ENCODE measurements at places on chromosomes 2 and 18.

- no peak for DNase-seq
Observed at GRCh38 chr18:27311114-27311513, 126.0 kb upstream of the CHST9 start.

DNA sequence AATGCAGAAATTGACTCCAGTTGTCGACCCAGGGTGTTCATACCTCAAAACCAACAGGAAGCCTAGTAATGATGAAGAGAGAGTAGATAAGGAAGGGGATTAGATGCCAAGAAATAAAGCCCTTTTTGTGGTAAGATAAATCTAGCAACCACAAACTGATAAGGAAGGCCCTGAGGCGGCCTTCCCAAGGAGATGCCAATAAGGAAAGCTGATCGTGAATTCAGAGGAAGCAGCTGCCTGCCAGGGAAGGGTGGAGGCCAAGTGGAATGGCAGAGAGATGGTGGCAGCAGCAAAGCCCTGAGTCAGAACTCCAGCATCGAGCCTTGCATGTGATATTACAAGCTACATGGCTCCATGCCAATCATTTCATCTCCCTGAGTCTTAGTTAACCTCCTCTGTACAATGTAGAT is 126.3 kb downstream of the IRS1 start:
- no peak for DNase-seq

- DNase-seq: no peak
Observed at GRCh38 chr2:71604726-71605120, 151.4 kb downstream of the DYSF start.

DNA sequence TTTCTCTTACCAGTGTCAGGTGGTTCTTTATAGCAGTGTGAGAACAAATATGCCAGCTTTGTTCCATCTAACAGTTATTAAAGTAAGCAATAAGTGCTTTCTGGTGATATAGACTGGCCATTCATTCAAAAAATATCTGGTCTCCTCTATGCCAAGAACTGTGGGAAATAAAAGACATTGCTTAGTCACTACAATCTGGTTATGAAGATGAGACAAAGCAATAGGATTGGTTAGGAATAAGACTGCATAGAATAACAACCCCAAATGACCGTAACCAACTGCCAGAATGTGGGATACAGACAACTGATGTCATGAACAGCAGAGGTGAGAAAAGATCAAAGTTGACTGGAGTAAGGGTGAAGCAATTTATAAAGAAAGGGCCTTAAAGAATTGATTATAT is 83.8 kb downstream of the MBD2 start:
- no peak for DNase-seq

- no peak for DNase-seq
Observed at GRCh38 chr2:61671561-61672315, 133.6 kb upstream of the XPO1 start.

- no peak for DNase-seq
Observed at GRCh38 chr2:18991177-18992168, 366.9 kb downstream of the OSR1 start.

- no peak for DNase-seq
Observed at GRCh38 chr2:20220806-20221554, 4.0 kb downstream of the SDC1 start.

- no peak for DNase-seq
Observed at GRCh38 chr2:162473-163382, 101.1 kb downstream of the SH3YL1 start.

GRCh38 chr2:120605231-120605935 is 130.3 kb upstream of the GLI2 start:
- no peak for DNase-seq

GRCh38 chr2:226661789-226662545 is 137.7 kb downstream of the IRS1 start:
- no peak for DNase-seq

GRCh38 chr2:11749646-11750349 is 3.4 kb downstream of the LPIN1 start:
- DNase-seq: no peak

- DNase-seq: no peak
Observed at GRCh38 chr2:10217489-10218435, 84.9 kb upstream of the HPCAL1 start.

- DNase-seq: no peak
Observed at GRCh38 chr2:15747603-15748471, 156.2 kb downstream of the DDX1 start.

- DNase-seq: no peak
Observed at GRCh38 chr2:159147690-159148089, 138.8 kb downstream of the WDSUB1 start.

DNA sequence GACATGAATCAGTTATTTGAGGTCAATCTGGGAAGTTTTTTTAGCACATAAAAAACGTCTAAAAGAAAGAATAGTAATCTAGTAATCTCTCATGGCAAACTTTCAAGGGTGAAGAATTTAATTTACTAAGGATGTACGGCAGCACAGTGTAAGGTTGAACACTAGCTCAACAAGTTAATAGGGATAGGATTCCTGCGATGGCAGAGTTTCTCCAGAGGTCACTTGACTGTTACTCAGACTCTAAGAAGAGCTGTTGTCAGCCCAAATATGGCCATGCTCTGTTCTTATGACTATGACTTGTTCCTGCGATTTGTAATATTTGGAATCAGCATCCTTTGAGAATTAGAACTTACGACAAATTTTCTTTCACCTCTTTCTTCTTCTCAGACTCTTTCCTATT is 553.3 kb upstream of the TNP1 start:
- no peak for DNase-seq

GRCh38 chr2:30974092-30974491 is 164.1 kb downstream of the GALNT14 start:
- no peak for DNase-seq

- no peak for DNase-seq
Observed at GRCh38 chr18:28078849-28079248, 98.1 kb downstream of the CDH2 start.

DNA sequence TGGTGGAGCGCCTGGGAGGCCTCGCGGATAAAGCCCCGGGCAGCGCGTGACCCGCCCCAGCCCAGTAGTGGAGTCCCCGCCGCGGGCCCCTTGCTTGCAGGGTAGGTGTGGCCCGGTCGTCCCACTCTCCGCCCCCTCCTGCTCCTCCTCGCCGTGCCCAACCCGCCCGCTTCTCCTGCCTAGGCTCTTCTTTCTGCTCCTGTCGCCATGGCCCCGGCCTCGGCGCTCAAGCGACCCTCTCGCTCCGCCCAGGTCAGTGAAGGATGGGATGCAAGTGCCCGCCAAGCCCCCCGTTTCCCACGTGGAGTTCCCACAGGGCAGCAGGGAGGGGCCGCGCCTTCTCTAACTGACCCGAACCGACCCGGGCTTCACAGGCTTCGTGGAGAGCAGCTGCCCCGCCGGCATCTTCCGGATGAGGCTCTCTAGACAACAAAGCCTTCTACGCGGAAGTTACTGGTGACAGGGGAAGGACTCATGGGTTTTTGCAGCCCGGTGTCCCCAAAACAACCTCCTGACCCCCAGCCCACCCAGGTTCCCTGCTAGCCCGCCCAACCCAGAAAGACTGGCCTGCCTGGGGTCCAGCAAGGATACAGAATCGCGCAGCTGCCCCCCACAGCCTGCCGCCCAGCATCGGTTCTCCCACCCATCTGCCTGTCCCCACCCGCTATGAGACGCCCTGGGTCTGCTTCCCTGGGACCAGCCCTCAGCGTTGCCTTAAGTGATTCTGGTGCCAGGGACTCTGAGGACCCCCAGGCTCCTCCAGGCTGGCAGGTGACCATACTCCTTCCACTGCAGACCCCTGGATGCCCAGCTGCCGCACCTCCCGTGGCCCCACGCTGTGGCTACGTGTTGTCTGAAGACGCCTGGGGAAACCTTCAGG is 32.8 kb downstream of the TTC32 start:
- no peak for DNase-seq

DNA sequence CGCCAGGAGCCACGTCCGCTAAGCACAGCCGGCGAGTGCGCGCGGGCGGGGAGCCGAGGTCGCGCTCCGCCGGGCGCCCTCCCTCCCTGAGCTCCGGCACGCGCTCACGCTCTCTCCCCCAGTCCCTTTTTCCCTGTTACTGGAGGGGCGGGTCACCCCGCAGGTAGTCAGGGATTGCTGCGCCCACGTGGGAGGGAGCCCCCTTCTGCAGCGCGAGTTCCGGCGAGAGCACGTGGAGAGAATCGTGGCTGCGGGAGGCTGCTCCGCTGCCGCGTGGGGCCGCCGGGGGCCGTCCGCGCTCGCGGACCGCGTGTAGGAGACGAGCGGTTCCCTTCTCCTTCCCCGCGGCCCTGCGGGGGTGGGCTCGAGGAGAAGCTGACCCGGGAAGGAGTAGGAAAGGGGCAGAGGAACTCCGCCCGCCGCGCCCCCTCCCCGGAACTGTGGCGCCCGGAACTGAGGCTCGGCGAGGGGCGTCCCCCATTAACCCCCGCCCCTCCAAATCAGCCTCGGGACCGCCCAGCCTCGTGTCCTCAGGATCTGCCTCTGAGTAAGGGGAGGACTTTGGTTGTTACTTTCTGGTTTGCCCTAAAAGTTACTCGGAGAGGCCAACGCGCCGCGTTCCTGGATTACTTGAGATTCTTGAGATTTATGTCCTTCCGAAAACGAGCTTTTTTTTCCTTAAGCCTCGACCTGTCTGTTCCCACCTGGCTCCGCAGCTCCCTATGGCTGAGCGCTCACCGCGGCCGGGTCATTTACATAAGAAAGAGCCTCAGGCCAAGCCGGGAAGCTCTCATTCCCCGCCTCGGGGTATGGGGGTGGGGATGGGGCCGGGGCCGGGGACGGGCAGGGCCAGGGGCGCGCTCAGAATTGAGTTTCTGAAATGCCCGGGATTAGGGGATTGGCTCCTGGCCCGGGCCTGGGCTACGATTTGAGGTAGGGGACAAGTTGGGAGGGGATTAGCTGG is 1.1 kb downstream of the HK2 start:
- DNase-seq: no peak

GRCh38 chr2:111025288-111025687 is 95.4 kb upstream of the BCL2L11 start:
- DNase-seq: no peak

GRCh38 chr2:58449286-58450010 is 208.3 kb upstream of the FANCL start:
- no peak for DNase-seq

GRCh38 chr2:74815941-74816340 is 18.0 kb upstream of the HK2 start:
- no peak for DNase-seq

- no peak for DNase-seq
Observed at GRCh38 chr2:235529621-235530020, 35.8 kb downstream of the AGAP1 start.

DNA sequence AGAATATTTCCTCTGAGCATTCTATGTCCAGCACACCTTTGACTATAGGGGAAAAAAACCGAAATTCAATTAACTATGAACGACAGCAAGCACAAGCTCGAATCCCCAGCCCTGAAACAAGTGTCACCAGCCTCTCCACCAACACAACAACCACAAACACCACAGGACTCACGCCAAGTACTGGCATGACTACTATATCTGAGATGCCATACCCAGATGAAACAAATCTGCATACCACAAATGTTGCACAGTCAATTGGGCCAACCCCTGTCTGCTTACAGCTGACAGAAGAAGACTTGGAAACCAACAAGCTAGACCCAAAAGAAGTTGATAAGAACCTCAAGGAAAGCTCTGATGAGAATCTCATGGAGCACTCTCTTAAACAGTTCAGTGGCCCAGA is 79.4 kb upstream of the FAM117B start:
- DNase-seq: no peak

- DNase-seq: no peak
Observed at GRCh38 chr2:15708865-15709820, 117.5 kb downstream of the DDX1 start.

- DNase-seq: no peak
Observed at GRCh38 chr2:229910832-229911412, 10.9 kb downstream of the TRIP12 start.

DNA sequence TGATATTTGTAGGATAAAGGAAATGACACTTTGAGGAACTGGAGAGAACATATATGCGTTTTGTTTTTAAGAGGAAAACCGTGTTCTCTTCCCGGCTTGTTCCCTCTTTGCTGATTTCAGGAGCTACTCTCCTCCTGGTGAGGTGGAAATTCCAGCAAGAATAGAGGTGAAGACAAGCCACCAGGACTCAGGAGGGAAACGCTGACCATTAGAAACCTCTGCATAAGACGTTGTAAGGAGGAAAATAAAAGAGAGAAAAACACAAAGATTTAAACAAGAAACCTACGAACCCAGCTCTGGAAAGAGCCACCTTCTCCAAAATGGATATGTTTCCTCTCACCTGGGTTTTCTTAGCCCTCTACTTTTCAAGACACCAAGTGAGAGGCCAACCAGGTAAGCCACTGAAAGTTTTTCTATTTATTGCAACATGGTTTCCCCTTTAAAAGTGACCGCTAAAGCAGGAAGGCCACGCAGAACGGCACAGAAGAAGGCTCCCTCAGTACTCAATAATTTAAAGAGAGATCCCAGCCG is 735 bp downstream of the NRP2 start:
- DNase-seq: no peak

DNA sequence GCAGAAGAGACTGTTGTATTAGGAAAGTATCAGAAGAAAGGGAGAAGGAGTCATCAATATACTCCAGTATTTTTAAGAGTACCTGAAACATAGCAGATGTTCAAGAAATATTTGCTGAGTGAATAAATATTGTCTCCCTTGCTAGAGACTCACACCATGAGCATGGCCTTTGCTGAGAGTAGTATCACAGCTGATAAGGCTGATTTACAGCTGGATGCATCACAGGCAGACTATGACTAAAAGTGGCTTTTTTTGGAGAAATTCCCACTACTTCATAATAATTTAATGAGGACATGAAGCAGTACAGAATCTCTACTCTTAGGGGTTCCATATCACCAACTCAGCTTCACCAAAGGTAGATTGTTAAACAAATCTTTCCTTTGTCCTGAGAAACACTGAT is 373.3 kb downstream of the RBM43 start:
- no peak for DNase-seq

- DNase-seq: no peak
Observed at GRCh38 chr2:227036527-227036926, 127.5 kb downstream of the COL4A4 start.

DNA sequence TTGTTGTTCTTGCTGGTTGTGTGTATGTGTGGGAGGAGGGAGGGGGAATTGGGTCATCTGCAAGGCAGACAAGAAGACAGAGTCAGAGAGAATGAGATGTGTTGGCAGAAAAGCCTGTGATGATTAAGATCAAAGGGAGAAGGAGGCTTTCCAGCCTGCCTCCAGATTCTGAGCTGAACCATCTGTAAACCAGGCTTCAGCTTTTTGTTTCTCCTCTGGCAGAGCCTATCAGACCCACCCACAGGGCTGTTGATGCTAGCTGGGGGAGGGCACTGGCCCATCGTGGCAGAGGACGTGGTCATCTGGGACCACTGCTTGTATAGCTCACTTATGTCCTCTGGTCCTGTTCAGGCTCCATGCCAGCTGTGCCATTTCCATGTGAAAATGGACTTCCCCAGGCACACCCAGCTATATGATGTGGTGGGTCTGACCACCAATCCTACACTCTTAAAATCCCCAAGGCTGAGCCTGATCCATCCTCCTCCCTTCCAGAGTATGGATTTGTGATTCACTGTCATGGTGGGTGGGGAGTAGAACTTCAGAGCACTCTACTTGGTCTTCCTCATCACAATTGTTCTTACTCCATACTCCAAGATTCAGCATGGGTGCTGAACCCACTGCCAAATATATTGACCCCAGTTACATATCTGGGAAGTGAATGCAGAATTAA is 27.8 kb upstream of the COL6A3 start:
- DNase-seq: no peak

All from smooth muscle cell of the brain vasculature (primary cell).